ENCODE measurements at places on chromosomes 2 and 18.

GRCh38 chr2:104046466-104046865 is 807.4 kb upstream of the POU3F3 start:
- DNase-seq = no peak

- DNase-seq = no peak
These were observed 23.4 kb downstream of the ZNF516 start for GRCh38 chr18:76471593-76471992.

GRCh38 chr2:234375176-234375880 is 121.6 kb downstream of the ARL4C start:
- no peak for DNase-seq

DNA sequence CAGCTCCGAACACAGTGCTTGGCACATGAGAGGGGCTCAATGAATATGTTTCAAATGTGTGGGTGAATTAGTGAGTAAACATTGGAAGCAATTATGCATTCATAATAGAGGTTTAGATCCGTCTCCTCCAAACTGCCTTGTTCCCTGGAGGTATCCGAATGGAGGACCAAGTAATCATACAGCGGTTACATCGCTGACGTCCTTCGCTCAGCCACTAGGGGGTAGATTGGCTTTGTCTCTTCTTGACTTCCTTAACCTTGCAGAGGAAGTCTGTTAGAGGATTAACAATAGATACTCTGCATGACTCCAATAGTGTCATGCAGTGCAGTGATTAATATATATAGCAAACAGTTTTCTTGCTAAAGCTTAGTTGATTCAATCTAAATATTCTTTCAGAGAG is 517.0 kb downstream of the PTPRM start:
- DNase-seq = no peak

GRCh38 chr2:95057535-95058370 is 32.2 kb downstream of the MAL start:
- DNase-seq = no peak

GRCh38 chr2:71323386-71323785 is 8.2 kb upstream of the ZNF638 start:
- DNase-seq = no peak

DNA sequence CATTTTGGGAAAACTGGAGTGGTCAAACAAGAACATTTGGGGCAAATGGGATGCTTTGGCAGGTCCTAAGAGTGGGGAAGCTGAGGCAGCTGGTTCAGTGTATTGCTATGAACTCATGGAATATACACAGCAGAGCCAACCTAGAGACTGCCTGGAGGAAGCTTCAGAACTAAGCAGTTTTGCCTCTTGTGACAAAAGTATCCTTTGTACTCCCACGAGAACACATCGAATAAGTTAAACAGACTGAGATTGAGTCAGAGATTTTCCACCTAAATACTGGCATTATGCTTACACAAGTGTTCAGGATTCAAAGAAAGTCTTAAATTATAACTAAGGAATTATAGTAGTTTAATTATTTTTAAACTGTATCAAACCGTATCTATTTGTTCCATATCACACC is 5.2 kb upstream of the ARMC9 start:
- DNase-seq = no peak

DNA sequence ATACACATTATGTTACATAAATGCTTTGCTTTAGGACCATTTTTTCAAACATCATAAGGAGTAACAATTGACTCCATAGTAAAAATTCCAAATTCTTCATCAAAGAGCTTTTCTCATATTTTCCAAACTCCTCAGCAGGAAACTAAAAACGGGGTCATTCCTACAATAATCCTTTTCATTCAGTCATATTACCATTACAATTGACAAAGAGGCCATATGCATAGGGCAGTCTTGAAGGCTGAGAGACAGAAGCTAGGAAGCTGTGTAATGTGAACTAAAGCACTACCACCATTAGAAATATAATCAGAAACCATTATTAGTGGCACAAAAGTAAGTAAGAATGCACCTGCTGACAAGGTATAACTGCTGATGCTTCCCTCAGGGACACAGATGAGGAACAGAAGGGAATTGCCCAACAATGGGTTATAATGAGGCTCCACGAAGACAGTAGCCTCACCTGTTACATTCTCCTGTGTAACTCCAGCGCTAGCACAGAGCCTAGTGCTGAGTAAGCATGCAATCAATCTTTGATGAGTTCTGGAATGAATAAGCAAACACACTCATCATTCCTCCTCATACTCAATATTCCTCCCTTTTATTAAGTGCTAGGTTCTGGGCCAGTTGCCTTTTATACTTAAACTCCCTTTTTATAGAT is 942.3 kb downstream of the CPS1 start:
- DNase-seq = no peak

GRCh38 chr18:48412339-48412929 is 3.3 kb upstream of the ZBTB7C start:
- DNase-seq = no peak
